ELR (cell line): ENCODE measurements at places on chromosomes 6 and 20.

DNA sequence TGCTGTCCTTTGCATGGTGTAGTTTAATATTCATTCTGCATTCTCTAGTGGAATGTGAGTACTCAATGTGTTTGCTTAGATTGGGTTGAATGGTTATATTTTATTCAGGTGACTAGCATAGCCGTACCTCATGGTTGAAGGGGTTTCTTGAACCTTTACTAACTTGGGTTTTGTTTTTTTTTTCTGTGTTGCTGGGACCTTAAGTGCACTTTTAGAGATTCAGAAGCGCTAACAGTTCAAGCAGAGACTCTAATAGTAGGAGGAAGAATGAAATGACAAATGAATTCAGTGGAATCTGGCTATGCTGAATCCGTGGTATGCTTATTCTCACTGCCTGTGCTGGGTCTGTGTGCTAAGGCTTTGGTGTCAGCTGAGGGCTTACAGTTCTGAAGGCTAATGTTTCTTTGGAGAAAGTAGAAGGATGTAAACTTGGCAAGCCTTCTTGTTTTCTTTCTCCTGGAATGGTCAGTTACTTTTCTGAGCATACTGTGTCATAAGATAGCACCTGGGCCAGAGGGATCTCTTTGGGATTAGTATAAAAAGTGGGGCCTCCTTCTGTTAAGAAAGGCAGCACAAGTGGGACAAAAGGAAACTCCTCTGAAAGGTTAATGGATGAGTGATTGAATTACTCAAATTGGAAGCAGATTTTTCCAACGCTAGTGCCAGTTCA, 28.7 kb downstream of the RNF144B start:
- no peak for DNase-seq

DNA sequence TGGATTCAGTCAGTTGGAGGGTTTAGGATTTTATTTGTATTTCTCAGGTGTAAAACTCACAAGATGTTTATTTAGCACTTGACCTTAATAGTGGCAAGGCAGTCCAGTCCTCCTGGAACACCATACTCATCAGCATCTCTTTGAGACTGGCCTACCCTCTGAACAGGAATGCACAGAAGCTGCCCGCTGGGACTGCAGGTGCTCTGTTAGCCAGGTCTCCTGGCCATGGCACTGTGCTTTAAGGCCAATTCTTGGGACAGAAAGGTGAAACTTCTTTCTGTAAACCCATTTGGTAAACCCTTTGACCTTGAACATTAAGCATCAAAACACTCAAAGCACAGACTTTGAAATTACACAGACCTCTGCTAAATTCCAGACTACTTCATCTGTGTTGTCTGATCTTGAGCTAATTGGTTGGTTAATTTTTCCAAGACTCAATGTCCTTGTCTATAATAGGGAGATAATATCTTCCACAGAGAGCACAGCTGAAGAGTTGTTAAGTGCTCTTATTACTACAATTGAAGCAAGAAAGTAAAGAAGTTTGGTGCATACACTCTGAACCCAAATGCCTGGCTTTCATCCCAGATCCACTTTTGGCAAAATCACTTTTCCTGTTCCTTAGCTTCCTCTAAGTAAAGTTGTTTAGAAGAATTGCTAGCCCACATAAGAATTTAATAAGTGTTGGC, 54.9 kb upstream of the NT5E start:
- no peak for DNase-seq

GRCh38 chr6:27426045-27426620, 37.6 kb downstream of the ZNF391 start:
- DNase-seq = no peak

- no peak for DNase-seq
These were observed 392.3 kb upstream of the CITED2 start for GRCh38 chr6:139766796-139767195.

DNA sequence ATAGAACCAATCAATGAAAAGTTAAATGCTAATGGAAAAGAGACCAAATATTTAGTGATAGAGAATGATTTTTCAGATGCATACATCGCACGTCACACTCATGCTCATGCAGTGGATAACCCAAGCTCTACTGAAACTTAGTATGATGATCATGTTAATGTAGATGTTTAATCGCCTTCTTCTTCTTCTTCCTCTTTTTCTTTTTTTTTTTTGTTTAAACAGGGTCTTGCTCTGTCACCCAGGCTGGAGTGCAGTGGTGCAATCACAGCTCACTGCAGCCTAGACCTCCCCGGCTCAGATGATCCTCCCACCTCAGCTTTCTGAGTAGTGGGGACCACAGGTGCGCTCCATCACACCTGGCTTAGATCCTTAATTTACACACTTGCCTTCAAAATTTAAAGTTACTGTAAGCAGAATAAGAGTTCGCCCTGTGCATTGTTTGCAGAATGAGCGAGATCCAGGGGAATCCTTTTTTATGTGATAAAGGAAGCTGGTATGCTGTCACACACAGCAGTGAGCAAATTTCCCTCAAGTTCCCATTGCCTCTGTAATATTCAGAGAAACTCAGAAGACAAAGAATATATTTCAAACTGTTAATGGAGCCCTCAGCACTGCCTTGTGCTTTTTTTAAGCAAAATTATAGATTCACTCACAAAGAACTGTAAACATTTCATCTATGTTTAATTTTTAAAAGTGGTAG, 194.2 kb upstream of the SGK1 start:
- no peak for DNase-seq

- peak; percentile 87 for DNase-seq
These were observed 212.4 kb downstream of the GMPR start for GRCh38 chr6:16450821-16451220.

DNA sequence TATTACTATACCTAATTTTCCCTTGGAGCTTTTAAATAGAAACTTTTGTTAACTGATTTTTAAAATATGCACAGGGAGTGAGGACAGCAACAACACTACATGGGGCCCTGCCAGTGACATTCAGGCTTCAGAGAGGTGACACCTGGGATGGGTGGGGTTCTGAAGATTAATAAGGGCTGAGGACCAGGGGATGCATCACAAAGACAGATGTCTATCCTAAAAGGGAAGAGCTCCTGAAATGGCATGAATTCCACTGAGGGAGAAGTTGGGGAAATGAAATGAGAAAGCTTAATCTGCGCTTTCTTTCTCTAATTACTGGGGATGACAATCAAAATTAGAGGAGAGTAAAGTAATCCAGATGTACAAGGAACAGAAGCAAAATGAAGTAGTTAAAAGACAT, 162.8 kb downstream of the BTBD9 start:
- DNase-seq = no peak

DNA sequence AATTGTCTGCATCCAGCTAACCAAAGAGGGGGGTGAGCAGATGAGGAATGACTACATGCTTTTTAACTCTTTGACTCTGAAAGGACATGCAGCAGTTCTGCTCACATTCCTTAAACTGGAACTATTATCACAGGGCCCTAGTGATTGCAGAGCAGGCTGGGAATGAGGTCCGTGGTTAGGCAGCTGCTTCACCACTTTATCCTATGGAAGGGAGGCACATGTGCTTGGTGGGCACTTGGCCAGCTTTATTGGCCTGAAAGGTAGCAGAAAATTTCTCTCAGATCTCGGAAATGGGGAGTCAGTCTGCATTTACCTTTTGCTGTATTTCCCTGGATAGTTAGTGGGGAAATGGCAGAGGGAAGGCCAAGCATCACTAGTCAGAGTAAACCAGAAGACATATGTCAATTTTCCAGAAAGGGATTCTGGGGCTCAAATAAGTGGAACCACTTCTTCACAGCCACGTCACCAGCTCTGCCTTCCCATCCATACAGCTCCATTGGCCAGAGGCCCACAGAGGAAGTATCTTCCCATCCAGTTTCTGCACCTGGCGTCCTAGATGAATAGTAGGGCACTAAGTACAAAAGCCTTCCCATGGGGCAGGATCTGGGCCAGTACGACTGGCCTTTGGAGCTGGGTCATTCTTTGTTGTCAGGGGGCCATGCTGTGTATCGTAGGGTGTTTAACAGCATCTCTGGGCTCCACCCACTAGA, 444.8 kb downstream of the PTPRT start:
- DNase-seq = no peak

GRCh38 chr6:10837009-10837621, 1.2 kb downstream of the MAK start:
- peak; percentile 49 for DNase-seq

DNA sequence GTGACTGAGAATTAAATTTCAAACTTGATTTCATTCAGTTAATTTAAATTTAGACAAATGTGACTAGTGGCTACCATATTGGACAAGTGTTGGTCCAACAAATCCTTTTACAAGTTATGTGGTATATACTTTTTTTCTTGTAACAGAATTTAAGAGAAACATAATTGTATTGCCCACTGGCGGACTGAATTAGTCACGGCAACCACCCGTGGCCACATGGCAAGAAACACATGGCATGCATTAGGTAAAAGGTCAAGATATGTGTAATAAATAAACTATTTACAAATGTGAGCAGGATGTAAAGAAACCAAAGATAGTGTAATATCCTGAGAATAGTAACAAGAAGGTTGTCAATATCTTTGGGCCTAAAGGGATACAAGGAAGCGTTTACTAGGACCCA, 91.2 kb downstream of the LCA5 start:
- no peak for DNase-seq

GRCh38 chr20:62500237-62500864, 24.6 kb upstream of the GATA5 start:
- DNase-seq = peak; percentile 73

DNA sequence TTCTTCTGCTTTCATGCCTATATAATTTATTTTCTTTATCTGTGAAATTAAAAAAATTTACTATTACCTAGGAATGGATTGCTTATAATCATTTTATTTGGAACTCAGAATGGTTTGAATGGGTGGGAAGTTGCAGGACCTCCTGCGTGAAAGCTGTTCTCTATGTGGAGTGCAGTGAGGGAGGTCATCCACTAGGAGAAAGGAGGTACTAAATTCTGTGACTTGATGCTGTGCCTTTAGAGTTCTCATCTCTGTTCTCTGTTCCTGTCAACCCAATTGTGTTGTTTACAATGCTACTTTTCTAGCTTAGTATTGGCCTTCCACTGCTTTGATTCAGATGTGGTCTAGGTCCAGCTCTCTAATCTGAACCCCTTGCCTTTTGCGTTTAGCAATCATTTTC, 65.0 kb upstream of the HIVEP1 start:
- peak; percentile 13 for DNase-seq

DNA sequence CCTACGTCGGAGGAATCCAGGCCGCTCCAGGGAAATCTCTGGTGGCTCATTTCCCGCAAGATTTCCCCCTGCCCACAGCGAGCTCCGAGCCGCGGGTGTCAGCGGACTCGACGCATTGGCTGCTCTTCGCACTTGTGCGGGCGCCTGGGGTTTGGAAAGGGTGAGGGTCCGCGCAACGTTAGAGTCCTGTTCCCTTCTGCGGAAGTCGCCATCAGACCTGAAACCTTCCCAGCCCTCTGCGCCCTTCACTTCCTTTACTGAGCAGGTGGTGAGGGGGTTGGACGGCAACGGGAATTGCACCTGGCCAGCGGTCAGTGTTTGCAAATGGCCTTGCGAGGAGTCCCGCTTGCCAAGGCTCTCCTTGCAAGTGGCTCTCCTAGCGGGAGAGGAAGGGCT, 8.4 kb downstream of the PAX1 start:
- no peak for DNase-seq

DNA sequence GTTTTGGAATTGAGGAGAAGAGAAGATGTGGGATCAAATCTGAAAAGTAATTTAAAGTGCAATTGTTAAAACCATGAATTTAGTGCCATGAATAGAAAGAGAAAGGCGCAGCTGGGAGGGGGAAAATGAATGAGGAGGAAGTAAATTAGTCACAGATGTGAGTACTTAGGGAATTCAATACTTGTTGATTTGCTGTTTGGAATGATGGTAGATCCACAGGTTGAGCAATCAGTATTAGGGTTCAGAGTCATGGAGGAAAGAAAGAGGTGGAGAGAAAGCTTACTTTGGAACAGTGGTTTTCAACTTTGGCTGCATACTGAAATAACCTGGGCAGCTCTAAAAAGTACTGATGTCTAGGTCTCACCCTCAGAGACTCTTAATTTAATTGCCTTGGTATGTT, 229.7 kb upstream of the ASCC3 start:
- DNase-seq = no peak

- DNase-seq = no peak
These were observed 96.2 kb downstream of the GRM4 start for GRCh38 chr6:34049395-34050342.

- no peak for DNase-seq
These were observed 196.3 kb upstream of the SUPT3H start for GRCh38 chr6:45574014-45574461.

DNA sequence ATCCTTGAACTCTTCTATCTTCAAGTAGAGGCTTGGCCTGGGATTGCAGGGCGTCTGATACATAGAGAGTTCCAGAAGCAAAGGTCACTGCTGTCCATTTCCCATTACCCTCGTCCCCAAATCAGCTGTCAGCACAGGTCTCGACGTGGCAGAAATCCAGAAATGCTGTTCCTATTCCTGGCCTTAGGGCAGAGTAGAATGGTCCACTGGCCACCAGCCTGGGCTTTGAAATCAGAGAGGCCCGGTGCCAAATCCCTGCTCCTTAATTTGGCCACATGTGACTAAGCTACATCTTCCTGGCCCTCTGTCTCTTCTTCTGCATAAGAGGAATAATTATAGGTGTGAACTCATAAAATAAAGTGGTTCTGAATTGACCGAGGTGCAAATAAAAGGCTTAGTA, 40.9 kb upstream of the FAM83D start:
- DNase-seq = no peak

DNA sequence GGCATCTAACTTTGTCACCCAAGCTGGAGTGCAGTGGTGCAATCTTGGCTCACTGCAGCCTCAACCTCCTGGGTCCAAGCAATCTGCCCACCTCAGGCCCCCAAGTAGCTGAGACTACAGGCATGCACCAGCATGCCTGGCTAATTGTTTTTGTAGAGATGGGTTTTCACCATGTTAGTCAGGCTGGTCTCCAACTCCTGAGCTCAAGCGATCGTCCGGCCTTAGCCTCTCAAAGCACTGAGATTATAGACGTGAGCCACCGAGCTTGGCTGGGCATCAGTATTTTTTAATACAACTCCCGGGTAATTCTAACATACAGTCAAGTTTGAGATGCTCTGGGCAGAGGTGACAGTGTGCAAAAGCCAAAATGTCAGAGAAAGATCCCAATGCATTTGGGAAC, 73.5 kb downstream of the NFATC2 start:
- DNase-seq = no peak

- DNase-seq = peak; percentile 77
These were observed 394.8 kb upstream of the NOX3 start for GRCh38 chr6:155850408-155850841.
